Peyer's patch (tissue), 4 donors: ENCODE measurements at places on chromosomes 12 and 14.

DNA sequence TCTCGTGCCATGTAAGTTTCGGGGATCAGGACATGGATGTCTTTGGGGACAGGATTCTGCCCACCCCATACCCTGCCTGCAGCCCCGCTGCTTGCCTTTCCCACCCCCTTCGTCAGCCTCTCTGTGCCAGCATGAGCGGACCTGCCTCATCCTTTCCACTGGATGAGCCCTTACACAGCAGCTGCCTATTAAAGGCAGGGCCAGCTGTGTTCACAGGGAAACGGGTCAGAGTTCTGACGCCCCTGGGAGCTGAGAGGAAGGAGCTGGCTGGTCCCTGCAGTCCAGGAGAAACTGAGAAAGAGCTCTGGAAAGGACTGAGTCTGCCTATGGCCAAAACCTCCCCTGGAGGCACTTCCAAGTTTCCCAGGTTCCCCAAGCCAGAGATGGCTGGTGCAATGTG is 83.5 kb upstream of the NCOR2 start:
- no peak for DNase-seq

DNA sequence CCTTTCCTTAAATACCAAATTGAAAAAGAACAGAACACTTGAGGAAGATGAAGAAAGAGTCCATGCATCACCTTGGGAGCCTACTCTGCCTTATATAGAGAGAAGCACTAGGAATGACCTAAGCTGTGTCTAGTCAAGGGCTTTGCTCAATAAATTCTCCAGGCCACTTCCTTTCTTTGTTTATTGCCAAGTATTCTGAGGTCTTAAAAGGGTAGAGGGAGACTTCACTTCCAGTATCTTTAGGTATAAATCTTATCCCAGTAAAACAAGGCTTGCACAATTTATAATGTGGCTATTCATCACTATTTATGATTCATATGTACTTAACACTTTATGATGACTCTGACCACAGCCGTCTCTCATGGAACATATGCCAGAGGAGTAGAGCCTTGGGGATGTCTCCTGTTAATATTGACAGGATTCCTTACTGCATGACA is 85.1 kb upstream of the ARHGAP5 start:
- no peak for DNase-seq

DNA sequence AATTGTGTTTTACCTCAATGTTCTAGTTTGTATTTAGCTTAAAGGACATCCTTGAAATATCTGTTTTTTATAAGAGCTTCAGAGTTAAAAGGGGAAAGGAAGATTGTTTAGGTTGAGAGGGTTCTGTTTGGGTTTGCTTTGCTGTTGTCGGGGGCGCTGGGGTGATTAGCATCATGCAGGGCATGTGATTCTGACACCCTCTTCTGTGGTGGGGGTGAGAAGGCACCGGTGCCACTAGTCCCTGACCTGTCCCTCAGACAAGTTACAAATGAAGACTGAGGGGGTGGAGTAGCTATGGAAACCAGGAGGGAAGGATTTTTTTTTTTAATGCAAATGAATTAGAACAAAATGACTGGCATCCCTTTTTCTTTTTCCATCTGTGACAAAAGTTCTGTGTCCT is 291.3 kb downstream of the RPAP3 start:
- no peak for DNase-seq

GRCh38 chr14:29710015-29710414 is 217.6 kb downstream of the PRKD1 start:
- no peak for DNase-seq

- DNase-seq: no peak
Observed at GRCh38 chr14:92551044-92551841, 37.7 kb downstream of the RIN3 start.

GRCh38 chr14:96649327-96649601 is 147.1 kb downstream of the PAPOLA start:
- DNase-seq: no peak

- no peak for DNase-seq
Observed at GRCh38 chr12:33529810-33530209, 90.2 kb upstream of the SYT10 start.

- no peak for DNase-seq
Observed at GRCh38 chr14:36171607-36172006, 4.9 kb downstream of the PTCSC3 start.

DNA sequence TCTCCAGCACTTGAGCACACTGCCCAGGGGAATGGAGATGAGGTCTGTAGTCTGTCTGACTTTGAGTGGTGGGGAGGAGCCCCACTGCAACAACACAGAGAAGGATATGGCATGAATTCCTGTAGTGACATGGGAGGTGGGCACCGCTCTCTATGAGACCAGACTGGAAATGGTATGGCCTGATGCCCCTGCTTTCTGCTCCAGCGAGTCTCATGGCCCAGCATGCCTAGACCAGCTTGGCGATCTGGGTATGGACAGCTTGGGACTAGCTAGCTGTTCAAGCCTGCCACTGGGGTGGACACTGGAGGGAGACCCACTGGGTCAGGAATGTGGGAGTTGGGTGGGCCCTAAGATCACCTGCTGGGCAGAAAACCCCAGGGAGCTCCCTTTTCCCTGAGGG is 477.8 kb upstream of the SEL1L start:
- DNase-seq: no peak

DNA sequence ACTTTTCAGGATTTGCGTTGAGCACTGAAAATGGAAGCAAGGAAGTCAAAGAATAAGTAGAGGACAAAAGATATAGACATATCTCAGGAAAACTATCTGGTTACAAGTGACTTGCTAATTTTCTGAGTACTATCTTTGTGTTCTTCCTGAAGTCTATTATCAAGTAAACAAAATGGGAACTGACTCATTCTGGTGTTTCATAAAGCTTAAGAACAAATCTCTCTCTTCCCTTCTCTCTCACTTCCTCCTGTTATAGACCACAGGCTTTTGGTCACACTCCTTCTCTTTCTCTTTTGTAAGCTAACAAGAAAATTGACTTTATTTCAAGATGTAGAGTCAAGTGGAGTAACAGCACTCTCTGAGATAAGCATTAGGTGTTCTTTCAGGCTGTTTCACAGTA is 406.6 kb upstream of the SYT1 start:
- DNase-seq: no peak

- no peak for DNase-seq
Observed at GRCh38 chr14:85463512-85463911, 66.4 kb upstream of the FLRT2 start.

- no peak for DNase-seq
Observed at GRCh38 chr12:50241178-50241577, 42.1 kb downstream of the LIMA1 start.

DNA sequence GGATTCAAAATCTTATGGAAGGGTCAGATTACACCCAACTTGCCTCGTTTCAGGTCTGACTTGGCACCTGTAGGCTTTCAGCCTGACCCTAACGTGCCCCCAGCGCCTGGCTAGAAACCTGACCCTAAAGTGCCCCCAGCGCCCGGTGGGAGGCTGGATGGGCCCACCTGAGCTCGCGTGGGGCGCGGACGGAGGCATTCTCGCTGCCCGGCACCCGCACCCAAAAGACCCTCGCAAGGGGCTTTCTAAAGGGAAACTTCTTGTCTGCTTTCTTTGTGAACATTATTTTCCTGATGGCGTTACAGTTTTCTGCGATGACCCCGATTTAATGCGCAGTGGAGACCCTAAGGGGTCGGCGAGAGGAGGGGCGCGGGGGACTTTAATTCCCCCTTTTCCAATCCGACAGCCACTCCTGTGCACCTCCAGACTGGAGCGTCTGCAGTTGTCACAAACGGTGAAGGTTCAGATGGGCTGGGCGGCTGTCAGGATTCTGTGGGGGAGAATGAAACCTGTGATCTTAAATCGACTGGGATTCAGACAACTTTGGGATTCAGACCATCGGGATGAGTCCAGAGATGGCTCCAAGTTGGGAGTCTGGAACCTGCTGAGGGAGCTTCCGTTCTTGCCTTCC is 751 bp upstream of the HRK start:
- DNase-seq: no peak

- DNase-seq: no peak
Observed at GRCh38 chr14:102491786-102492530, 17.6 kb downstream of the ANKRD9 start.

GRCh38 chr12:57176139-57176477 is 28.7 kb upstream of the LRP1-AS start:
- no peak for DNase-seq

GRCh38 chr12:68393417-68393816 is 61.3 kb upstream of the MDM1 start:
- no peak for DNase-seq

DNA sequence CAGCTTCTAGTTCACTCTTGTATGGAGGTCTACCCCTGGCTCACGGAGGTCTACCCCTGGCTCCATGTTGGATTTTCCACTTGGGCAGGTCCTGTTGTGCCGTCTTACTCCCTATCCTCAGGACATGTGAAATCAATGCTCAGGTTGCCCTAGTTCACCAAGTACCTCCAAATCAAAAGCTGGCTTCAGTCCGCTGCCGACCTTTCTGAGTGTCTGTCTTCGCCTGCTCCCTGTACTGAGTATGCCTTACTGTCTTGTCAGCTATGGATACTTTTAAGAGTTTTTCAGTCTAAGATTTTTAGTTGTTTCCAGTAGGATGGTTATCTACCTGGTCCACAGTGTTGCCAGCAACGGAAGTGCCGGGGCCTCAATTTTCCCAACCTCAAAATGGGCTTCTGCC is 40.1 kb upstream of the BCL11B start:
- DNase-seq: no peak

GRCh38 chr14:100440207-100440631 is 117.1 kb downstream of the SLC25A47 start:
- DNase-seq: peak; percentile 82

DNA sequence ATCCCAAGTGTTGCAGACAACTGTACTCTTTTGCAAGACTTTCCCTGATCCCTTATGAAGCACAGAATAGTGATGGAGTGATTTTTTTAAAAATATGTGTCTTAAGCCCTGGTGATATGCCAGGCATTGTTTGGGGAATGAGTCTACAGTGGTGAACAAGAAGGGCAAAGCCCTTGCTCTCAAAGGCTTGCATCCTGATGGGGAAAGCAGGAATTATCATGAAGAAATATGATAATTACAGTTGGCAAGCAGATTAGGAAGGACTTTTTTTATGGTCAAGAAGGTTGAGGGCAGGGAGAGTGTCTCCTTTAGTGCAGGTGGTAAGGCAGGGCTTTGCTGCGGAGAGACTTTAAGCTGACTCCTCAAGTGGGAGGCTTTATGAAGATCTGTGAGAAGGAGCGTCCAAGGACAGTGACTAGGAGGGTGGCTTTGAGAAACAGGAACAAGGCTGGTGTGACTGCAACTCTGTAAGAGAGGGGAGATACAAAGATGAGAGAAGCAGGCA is 100.2 kb downstream of the SYNE2 start:
- no peak for DNase-seq

GRCh38 chr14:51304438-51304837 is 64.4 kb downstream of the TMX1 start:
- DNase-seq: no peak

DNA sequence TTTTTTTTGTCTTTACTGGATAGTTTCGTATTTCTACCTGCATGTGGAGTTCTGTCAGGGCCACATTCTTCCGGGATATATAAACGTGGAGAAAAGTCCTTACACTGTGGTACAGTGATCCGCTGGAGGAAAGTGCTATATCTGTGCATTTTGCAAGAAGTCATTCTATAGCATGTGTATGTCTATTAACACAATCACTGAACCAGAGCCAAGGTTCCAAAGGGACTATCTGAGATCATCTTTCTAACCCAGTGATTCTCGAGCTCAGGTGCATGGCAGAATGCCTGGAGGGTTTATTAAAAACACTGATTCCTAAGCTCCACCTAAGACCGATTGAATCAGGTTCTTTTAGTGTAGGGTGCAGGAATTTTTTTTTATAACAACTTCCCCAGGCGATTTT is 354.0 kb downstream of the NRXN3 start:
- DNase-seq: no peak

- peak; percentile 75 for DNase-seq
Observed at GRCh38 chr14:31263485-31264133, 56.0 kb upstream of the HECTD1 start.

- DNase-seq: no peak
Observed at GRCh38 chr12:54662026-54662425, 13.9 kb upstream of the DCD start.

- no peak for DNase-seq
Observed at GRCh38 chr12:124504273-124505000, 63.0 kb downstream of the NCOR2 start.

DNA sequence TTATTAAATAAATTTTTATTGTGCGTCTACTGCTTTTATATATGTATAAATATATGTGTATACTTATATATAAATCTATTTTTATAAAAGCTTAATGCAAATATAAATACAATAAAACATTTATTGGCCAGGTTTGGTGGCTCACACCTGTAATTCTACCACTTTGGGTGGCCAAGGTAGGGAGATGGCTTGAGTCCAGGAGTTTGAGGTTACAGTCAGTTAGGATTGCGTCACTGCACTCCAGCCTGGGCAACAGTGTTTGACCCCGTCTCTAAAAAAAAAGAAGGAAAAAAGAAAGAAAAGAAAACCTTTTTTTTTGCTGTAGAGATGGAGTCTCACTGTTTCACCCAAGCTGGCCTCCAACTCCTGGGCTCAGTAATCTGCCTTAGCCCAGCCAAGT is 20.9 kb downstream of the ACTR6 start:
- DNase-seq: no peak

GRCh38 chr14:65566820-65567522 is 154.4 kb downstream of the FUT8 start:
- no peak for DNase-seq

DNA sequence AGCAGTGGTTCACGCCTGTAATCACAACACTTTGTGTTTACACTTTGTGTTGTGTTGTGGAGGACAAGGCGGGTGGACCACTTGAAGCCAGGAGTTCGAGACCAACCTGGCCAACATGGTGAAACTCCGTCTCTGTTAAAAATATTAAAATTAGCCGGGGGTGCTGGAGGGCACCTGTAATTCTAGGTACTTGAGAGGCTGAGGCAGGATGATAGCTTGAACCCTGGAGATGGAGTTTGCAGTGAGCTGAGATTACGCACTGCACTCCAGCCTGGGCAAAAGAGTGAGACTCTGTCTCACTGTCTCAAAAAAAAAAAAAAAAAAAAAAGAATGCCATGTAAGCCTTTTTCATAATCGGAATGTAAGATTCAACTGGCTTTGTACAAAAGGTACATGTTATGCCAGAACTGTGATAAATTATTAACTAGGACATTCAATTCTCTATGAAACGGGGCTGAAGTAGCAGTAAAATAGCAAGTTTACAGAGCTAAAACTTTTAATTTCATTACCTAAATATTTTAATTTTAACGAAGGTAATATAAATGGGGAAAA is 13.9 kb upstream of the PITPNM2 start:
- DNase-seq: no peak

- DNase-seq: no peak
Observed at GRCh38 chr12:46516933-46517578, 144.5 kb upstream of the SLC38A2 start.

GRCh38 chr12:52580496-52580895 is 6.9 kb upstream of the KRT74 start:
- DNase-seq: no peak
